ENCODE measurements at places on chromosomes 1 and 21.

GRCh38 chr1:238710697-238711096 is 675.7 kb upstream of the CHRM3 start:
- DNase-seq = no peak

- no peak for DNase-seq
Measured at GRCh38 chr1:227941509-227942020, 6.2 kb downstream of the WNT9A start.

GRCh38 chr1:189681252-189681919 is 796.3 kb downstream of the BRINP3 start:
- DNase-seq = no peak

GRCh38 chr21:29376556-29376955 is 77.8 kb downstream of the BACH1 start:
- no peak for DNase-seq

GRCh38 chr1:247110627-247111258 is 6.6 kb upstream of the ZNF669 start:
- DNase-seq = peak; percentile 18

GRCh38 chr21:32392299-32392879 is 423 bp downstream of the URB1 start:
- no peak for DNase-seq

GRCh38 chr1:101219924-101220870 is 16.6 kb upstream of the S1PR1 start:
- no peak for DNase-seq

- no peak for DNase-seq
Measured at GRCh38 chr1:210264496-210265380, 32.1 kb downstream of the SERTAD4 start.

DNA sequence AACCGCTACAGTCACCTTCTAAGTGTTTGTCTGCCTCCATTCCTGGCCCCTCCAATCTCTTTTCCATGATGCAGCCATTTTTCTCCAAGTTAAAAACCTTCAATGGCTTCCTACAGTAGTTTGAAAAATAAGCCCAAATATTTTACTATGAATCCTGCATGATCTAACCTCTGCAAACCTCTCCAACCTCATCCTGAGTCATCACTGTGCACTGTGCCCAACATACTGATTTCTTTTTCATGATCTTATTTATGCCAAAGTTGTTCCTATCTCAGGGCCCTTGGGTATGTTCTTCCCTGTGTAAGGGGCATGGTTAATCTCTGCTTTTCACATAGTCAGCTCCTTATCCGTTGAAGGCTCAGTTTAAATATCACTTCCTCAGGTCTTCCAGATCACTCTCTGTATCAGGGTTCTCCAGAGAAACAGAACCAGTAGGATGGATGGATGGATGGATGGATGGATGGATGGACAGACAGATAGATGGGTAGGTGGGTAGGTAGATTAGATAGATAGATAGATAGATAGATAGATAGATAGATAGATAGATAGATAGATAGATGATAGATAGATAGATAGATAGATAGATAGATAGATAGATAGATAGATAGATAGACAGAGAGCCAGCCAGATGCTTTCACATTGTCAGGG is 18.1 kb upstream of the PTPN14 start:
- no peak for DNase-seq

GRCh38 chr1:246113555-246114095 is 393.5 kb downstream of the SMYD3 start:
- no peak for DNase-seq

DNA sequence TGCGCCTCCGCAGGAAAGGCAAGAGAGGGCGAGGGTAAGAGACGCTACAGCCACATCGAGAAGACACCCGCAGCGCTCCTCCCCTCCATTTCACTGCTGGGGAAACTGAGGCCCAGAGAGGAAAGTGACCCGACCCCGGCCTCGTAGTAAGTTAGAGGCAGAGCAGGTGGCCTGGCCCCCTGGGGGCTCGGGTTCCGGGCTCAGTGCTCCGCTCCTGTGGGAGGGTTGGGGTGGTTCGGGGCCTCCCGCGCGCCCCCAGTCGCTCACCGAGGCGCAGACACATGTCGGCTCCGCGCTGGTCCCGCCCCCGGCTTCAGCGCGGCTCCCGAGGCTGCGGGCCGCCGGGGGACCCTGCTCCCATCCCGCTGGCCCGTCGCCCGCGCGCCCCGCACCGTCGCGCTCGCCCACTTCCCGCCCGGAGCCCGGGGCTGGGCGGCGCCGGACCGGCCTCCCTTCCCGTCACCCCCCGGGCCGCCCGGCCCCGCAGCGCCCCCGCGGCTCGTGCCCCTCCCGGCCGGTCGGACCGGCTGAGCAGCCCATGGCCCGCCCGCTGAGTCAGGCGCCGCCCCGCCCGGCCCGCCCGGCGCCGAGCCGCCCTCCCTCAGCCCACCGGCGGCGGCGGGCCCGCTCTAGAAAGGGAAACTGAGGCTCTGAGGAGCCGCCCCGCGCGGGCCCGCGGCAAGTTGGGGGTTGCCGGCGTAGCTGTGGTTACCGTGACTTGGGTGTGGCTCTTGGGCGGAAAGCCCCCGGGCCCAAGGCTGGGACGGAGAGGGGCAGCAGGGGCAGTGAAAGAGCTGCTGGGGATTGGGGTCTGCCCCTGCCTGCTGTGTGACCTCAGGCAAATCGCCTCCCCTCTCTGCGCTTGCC is at the start of gene TMEM54:
TSS of gene TMEM54 (minus strand) at position 434 of the 867 bp plus-strand sequence. CDS start at position 283, 151 bp downstream.
- no peak for DNase-seq

DNA sequence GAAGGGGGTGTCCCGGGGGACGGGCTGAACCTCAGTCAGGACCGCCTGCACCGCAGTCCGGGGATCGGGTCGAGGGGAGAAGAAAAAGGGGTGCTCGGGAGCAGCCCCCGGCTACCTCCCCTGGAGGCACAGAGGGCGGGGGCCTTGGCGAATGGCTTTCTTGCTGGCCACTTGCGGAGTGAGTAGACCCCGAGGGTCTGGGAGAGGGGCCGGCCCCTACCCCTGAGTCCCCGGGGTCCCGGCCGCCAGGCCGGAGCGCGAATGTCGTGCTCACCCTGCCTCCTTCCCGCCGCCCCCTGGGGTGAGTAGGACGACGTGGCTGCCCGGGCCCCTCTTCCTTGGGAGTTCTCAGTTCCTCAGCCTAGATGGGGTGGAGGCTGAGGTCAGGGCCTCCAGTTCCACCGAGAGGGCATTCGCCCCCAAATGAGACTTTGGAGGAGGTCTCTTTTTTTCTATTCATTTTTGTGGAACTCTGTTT is 113.0 kb downstream of the OSBPL9 start:
- no peak for DNase-seq

GRCh38 chr1:22808186-22808675 is 97.6 kb downstream of the EPHB2 start:
- no peak for DNase-seq

- no peak for DNase-seq
Measured at GRCh38 chr1:81230983-81231728, 569.6 kb upstream of the ADGRL2 start.

GRCh38 chr1:199109160-199109559 is 470.3 kb downstream of the PTPRC start:
- no peak for DNase-seq

DNA sequence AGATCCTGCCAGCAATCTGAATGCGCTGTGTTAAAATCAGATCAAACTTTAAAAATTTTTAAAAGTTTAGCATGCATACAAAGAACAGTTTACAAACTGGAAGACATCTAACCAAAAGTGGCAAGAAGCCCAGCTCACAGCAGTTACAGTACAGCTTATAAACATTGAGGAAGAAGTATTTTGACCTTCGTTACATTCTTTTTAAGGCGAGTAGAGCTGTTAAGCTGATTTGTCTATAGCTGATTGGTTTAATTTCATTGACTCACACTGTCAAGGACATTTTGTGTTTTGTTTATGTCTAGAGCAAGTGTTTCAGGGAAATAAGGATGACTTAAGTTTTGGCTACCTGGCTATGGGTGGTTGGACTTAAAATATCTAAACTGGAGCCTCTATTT is 3.0 kb upstream of the PGM1 start:
- no peak for DNase-seq

GRCh38 chr1:21368515-21369289 is 71.2 kb upstream of the NBPF3 start:
- DNase-seq = no peak

GRCh38 chr1:114345930-114346479 is 165.0 kb downstream of the TRIM33 start:
- DNase-seq = no peak

- DNase-seq = no peak
Measured at GRCh38 chr1:190807629-190808028, 330.0 kb upstream of the BRINP3 start.

- no peak for DNase-seq
Measured at GRCh38 chr1:65836686-65837085, 44.0 kb downstream of the PDE4B start.
